ENCODE measurements at places on chromosomes 6 and 20. TPM values are rescaled to one million over a fixed set of nuclear protein-coding genes. Genes with fewer than 3 reads are reported as not detected.

The EIF2S2 gene
- 106 TPM for total RNA-seq

The BPIFB1 gene
- total RNA-seq = not detected

The SLC22A16 gene
- total RNA-seq = 0.15 TPM

The SIM1 gene
- not detected for total RNA-seq

The PLEKHG1 gene
- total RNA-seq = 6.3 TPM

The SS18L1 gene
- total RNA-seq = 5.8 TPM

The CST7 gene
- not detected for total RNA-seq

The TCF15 gene
- total RNA-seq = not detected

The MYL9 gene
- 15.1 TPM for total RNA-seq

The NHLRC1 gene
- 5.6 TPM for total RNA-seq

The APOM gene
- total RNA-seq = 1.3 TPM

The RXRB gene
- total RNA-seq = 36.4 TPM

The SOBP gene
- 8.8 TPM for total RNA-seq

The SLA2 gene
- total RNA-seq = not detected

The LRFN2 gene
- not detected for total RNA-seq

The FUT9 gene
- not detected for total RNA-seq

The HSPA12B gene
- total RNA-seq = 5.1 TPM

The C20orf144 gene
- total RNA-seq = 0.44 TPM

The OTOR gene
- total RNA-seq = not detected

The ENPP3 gene
- 0.15 TPM for total RNA-seq

The ULBP3 gene
- 28.4 TPM for total RNA-seq

The ANGPT4 gene
- not detected for total RNA-seq

The FAM83C gene
- not detected for total RNA-seq

The MACROD2 gene
- 0.50 TPM for total RNA-seq

The SDC4 gene
- 113 TPM for total RNA-seq

The NTSR1 gene
- total RNA-seq = 0.66 TPM

The GATA5 gene
- total RNA-seq = not detected

The SLC22A7 gene
- not detected for total RNA-seq

The SLC52A3 gene
- total RNA-seq = not detected

The DEFB124 gene
- not detected for total RNA-seq

The SIRPB2 gene
- not detected for total RNA-seq

The NHSL1 gene
- total RNA-seq = 26.3 TPM

The PRL gene
- not detected for total RNA-seq

The ERVFRD-1 gene
- not detected for total RNA-seq

The OR2H2 gene
- not detected for total RNA-seq

The KCNK5 gene
- not detected for total RNA-seq

The RAET1L gene
- not detected for total RNA-seq

The C6orf52 gene
- total RNA-seq = 0.50 TPM

The POU5F1 gene
- total RNA-seq = 0.33 TPM

The STK35 gene
- 21.4 TPM for total RNA-seq

The PPP1R14C gene
- 0.29 TPM for total RNA-seq

The RIPPLY2 gene
- 0.29 TPM for total RNA-seq

The GSTA2 gene
- total RNA-seq = not detected

The LY6G6F gene
- not detected for total RNA-seq

The COL20A1 gene
- under 0.01 TPM for total RNA-seq

The MOXD1 gene
- 118 TPM for total RNA-seq

The PRDM13 gene
- not detected for total RNA-seq

The NAPB gene
- total RNA-seq = 11.2 TPM

The SCRT2 gene
- not detected for total RNA-seq

The RIMS4 gene
- 0.17 TPM for total RNA-seq

The MYCT1 gene
- 0.44 TPM for total RNA-seq

The DZANK1 gene
- 1.3 TPM for total RNA-seq

The FAXC gene
- total RNA-seq = 0.66 TPM

The GRM1 gene
- under 0.01 TPM for total RNA-seq

All from smooth muscle cell of trachea (primary cell).